ENCODE measurements at places on chromosomes 6 and 20.

DNA sequence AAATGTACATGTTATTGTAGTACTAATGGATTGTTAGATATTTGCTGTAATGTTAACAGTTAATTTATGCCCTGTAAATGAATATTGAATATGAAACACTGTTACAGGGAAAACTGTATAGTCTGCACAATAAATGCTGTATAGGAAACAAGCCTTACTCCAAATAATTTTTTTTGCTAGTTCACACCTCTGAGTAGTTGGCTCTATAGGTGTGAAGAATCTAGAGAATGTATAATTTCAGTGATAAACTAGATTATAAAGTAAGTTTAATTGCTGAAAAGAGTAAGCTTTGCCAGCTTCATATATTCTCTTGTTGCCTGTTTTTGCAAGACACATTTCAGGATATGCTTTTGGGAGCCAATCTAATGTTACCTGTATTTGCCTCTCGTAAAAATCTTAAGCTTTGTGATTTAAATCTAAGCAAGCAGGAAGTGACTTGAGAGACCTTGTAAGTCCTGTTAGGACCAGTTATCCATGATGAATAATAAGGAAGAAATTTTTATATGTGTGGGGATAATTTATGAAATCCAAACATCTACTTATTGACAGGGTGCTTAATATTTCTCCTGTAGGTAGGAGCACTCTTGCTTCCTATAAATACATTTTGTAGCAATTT is 232.4 kb downstream of the ZFAND3 start:
- H3K36me3 ChIP-seq, result no peaks in the 10 kb centered on the region
- H3K4me3 ChIP-seq, result no peak overlapping the region
- H3K27ac ChIP-seq, result no peak overlapping the region
- no peaks in the 10 kb centered on the region for H3K4me1 ChIP-seq

DNA sequence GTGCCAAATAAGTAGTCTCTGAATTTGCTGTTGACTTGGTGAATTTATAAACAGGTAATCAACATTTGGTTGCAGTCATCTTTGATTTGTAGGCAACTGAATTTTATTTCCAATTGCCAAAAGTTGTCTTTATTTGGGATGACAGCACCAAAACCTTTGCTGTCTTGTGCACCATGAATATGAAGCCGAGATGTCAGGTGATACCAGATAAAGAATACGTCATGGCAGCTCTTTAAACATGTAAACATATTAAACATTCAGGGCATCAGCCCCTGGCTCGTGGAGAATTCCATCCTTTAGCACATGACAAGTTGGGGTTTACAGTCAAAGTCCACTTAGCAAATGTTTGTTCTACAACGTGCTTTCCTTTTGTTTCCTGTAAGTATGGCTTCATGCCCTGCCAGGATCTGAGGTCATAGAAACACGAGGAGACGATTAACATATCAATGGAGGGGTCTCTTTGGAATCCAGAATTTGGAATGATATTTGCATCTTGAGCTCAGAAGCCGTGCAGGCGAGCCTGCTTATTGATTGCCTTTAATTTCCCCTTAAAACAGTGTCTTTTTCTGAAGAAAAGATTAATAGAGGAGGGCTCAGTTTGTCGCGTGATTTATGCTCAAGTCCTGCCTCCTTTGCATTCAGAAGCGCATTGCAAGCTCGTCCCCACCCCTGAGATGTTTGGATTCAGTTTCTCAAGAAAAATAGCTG is 170.2 kb upstream of the ZNF217 start:
- peak overlapping the region; percentile 3 for H3K4me3 ChIP-seq
- no peaks in the 10 kb centered on the region for H3K4me1 ChIP-seq
- no peaks in the 10 kb centered on the region for H3K27me3 ChIP-seq
- H3K27ac ChIP-seq, result no peak overlapping the region
- no peak for DNase-seq

- no peaks in the 10 kb centered on the region for H3K36me3 ChIP-seq
- H3K4me3 ChIP-seq, result no peak overlapping the region
- H3K27me3 ChIP-seq, result no peaks in the 10 kb centered on the region
These were observed 27.7 kb downstream of the PTPRA start for GRCh38 chr20:2900845-2901592.

GRCh38 chr20:63417097-63417737 is 55.2 kb downstream of the KCNQ2 start:
- no peaks in the 10 kb centered on the region for H3K27me3 ChIP-seq
- no peaks in the 10 kb centered on the region for H3K36me3 ChIP-seq
- no peaks in the 10 kb centered on the region for H3K4me1 ChIP-seq
- DNase-seq, result no peak
- H3K27ac ChIP-seq, result no peak overlapping the region
- no peak overlapping the region for H3K4me3 ChIP-seq

- DNase-seq, result no peak
- H3K36me3 ChIP-seq, result no peaks in the 10 kb centered on the region
- H3K27ac ChIP-seq, result no peak overlapping the region
These were observed 63.3 kb upstream of the ZNF133 start for GRCh38 chr20:18224968-18225568.

DNA sequence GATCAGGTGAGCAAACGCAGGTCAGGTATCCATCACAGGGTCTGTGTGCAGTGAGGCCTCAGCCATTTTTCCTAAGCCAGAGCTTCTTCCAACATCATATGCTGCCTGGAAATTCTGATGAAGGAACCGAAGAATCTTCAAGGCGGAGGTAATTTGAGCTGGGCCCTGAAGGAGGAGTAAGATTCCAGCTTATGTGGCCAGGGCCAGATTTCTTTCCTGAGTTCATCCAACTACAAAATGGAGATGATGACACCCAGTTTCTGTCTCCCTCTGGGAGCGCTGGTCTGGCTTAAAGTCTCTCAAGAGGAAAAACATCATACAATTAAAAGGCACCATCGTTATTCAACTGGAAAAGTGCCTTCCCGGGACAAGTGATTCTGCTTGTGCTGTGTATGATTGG is 6.9 kb upstream of the MANBAL start:
- H3K36me3 ChIP-seq, result no peaks in the 10 kb centered on the region
- H3K27ac ChIP-seq, result no peak overlapping the region
- H3K4me1 ChIP-seq, result peaks cover 3% of the 10 kb centered on the region
